Thoracic aorta (tissue), 2 donors: ENCODE measurements at places on chromosomes 13 and 19.

GRCh38 chr13:114132419-114133121 is at the start of gene RASA3:
Gene RASA3, minus strand, starts transcription at chr13:114132623. Its CDS starts 134 bp downstream, at chr13:114132489.
- DNase-seq: no peak

- no peak for DNase-seq
These were observed 2.5 kb upstream of the FAM98C start for GRCh38 chr19:38400361-38400760.

- no peak for DNase-seq
These were observed 121.9 kb downstream of the DLEU7 start for GRCh38 chr13:50721672-50721992.

DNA sequence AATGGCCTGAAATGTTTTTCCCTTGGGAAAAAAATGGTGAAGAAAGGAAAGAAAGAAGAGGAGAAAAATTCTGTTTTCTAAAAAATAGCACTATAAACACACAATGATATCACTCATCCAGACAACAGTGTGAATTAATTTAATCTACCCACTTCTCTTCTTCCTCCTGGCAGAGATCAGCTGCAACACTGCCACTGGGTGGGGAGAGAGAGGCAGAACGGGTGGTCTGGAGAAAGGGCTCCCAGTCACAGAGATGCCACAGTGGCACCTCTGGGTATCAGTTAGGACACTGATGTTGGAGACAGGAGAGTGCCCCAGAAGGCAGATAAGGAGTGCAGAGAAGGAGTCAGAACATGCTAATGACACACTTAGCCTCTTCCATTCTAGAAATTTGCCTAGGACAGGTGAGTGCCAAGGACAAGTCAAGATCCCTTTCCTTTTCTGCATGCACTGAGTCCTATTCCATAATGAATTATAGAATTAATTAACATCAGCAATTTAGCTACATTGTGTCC is 168.6 kb downstream of the SUCLA2 start:
- DNase-seq: no peak

GRCh38 chr19:52191389-52191788 is 1.5 kb downstream of the PPP2R1A start:
- DNase-seq: no peak

GRCh38 chr19:28403690-28404089 is 809.3 kb downstream of the UQCRFS1 start:
- DNase-seq: no peak

- DNase-seq: no peak
These were observed 11.2 kb upstream of the ZNF681 start for GRCh38 chr19:23769691-23770468.

GRCh38 chr13:66700117-66700601 is 530.0 kb downstream of the PCDH9 start:
- no peak for DNase-seq

DNA sequence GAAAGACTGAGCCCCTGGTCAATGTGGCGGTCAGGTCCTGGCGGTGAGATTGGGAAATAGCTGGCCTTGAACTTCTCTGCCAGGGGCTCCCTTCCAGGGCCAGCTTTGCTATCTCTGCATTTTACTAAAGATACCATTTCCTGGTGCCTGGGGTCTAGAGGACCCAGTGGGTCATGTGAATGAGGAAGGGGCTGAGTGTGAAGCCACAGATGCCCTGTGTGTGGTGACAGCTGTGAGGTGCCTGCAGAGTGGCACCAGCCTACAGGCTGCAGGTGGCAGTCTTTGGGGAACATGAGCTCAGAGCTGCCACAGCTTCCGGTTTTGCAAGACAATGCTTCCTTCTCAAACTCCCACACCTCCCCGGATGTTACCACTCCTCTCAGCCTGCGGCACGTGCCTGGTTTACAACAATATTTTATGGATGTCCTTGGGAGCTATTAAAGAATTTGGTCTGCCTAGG is 5.2 kb upstream of the MLNR start:
- no peak for DNase-seq

- no peak for DNase-seq
These were observed 1.6 kb downstream of the SIX5 start for GRCh38 chr19:45767410-45767880.

GRCh38 chr19:13033244-13033643 is 38.0 kb downstream of the NFIX start:
- no peak for DNase-seq

- DNase-seq: no peak
These were observed 825 bp upstream of the YIF1B start for GRCh38 chr19:38316477-38317067.

- no peak for DNase-seq
These were observed 32.0 kb downstream of the ZFR2 start for GRCh38 chr19:3836887-3837286.

- no peak for DNase-seq
These were observed 12.5 kb upstream of the TBC1D4 start for GRCh38 chr13:75494491-75494890.

DNA sequence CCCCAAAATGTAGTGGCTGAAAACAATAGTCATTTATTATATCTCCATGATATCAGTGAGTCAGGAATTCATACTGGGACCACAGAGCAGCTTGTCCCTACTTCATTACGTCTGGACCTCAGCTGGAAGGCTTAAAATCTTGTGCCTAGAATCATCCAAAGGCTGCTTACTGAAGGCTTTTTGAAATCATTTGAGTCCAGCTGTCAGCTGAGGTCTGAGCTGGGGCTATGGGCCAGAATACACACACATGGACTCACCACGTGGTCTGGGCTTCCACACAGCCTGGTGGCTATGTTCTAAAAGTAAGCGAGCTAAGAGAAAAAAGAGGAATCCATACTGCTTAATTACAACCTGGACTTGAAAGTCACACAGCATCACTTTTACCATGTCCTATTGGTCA is 209.2 kb downstream of the KCTD12 start:
- no peak for DNase-seq

GRCh38 chr13:47853236-47853635 is 147.8 kb downstream of the SUCLA2 start:
- DNase-seq: no peak

DNA sequence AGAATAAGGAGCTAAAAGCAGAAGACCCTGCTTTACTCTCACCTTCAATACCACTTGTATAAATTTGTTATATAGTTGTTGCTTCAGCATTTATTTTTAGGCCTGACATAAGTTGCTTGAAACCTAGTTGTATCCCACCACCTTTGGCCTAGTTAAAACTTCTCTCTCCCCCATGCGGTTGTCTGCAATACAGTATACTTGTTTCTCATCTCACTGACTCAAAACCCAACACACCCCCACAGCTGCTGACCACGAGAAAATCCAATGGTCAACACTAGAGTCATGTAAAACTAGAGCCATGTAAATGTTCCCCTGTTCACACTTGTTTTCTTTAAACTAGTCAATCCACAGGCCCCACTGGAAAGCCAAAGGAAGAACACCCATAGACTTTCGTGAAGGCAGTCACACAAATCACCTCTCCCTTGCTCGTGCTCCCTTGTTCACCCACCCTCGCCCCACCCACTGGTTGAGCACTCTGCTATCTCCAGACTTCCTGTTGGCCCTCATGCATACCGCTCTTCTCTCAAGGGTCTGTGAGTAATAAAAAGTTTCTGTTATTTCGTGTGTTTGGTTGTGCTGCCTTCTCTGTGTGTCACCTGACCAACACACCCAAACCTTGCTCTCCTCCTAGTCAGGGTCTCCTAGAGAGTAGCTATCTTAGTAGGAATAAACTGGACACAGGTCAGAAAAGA is 12.9 kb upstream of the CCDC169 start:
- DNase-seq: no peak

DNA sequence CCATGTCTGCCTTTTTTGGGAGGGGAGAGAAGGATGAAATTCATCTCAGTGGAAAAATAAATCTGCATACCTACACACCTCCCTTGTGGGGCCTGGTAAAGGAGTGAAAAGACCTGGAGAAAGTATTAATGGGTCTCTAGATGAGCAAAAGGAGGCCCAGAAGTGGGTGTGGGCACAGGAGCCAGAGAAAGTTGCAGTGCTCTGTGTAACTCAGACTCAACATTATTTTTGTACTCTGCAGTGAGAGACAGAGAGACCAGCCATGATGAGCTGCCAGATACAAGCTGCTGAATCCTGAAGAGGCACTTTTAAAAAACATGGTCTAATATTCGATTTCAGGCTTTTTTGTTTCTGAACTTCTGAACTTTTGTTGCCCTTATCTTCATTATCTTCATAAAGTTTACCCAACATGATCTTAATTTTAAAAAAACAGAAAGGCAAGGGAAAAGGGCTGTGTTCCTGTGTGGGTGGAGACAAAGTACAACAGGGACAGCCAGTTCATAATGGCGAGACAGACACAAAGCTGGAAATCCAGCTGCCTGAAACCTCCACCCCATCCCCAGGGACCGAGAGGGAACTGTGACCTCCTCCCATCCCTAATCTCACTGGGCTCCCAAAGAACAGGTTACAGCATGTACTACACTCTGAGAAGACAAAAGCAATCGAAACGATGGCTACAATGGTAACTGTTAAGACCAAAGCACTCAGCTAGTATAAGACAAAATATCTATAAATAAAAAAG is 77.2 kb downstream of the KLF12 start:
- no peak for DNase-seq
